ENCODE measurements at places on chromosomes 5 and 9.

DNA sequence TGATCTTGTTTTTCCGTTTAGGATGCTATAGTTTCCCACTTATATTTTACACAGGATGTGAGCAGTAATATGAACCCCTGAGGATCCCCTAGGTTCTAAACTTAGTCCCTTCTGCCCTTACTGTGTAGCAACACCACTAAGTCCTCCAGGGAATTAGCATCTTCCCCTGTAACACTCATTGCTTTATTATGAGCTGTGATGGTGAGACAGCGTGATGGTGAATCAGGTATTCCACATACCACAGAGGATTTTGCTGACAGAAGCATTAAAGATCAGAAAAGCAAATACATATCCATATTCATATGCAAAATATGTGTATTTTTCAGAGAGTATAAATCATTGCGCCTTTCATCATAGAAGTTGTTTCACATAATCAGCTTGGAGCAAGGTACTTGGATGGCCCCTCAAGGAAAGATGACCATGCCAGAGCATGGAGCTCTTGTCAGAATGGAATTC, 317.0 kb downstream of the ICE1 start:
- DNase-seq, result no peak

DNA sequence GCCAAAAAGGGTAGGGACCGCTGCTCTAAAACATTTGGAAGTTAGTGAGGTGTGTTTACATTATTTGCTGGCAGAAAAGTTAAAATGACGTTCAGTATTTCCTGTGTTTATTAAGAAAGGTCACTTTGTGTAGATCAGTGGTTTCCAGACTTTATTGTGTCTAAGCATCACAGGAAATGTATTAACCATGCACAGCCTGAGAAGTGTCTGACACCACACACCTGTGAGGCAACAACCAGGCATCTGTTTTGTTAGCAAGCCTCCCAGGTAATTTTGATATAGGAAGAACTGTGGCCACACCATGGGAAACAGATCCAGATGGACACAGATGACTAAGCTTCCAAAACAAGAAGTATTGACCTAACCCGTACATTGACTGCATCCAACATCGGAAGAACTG, 12.0 kb downstream of the TTC1 start:
- DNase-seq, result no peak

- no peak for DNase-seq
These were observed 27.6 kb upstream of the DUSP1 start for GRCh38 chr5:172798422-172799215.

DNA sequence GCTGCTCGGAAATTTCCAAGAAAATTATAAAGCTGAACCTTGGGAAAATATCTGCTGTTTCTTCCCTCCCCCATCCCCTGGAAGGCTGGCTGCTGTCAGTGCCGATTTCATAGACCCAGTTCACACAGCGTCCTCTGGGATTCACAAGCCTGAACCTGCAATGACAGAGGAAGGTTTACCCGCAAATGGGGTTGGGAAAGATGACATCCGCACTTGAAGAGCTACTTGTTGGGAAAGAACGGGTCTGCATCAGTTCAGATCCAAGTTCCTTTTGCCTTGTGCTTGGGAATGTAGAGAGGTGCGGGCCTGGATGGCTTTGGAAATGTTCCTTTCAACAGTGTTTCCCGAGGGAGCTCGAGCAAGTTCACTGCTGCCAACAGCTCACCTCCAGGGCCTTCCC, 13.9 kb downstream of the PCDH12 start:
- no peak for DNase-seq

DNA sequence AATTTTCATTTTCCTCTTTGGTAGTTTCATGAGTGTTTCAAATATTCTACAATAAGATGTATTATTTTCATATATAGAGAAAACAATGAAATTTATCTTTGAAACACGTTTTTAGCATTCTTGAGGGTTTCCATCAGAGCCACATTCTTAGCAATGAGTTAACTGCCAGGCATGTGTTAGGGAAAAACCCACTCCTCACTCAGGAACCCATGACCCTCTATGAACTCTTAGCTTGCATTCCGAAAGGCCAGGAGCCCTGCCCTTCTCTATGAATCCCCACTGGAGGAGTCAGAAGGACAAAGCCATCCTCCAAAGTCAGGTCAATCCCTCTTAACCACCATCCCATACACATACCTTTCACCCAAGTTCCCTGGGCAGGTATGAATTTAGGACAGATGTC, 57.5 kb downstream of the ADAMTS12 start:
- DNase-seq, result no peak

GRCh38 chr9:122286764-122287163, 22.1 kb downstream of the MRRF start:
- DNase-seq, result no peak

GRCh38 chr5:51977014-51977413, 593.8 kb downstream of the ISL1 start:
- no peak for DNase-seq

- no peak for DNase-seq
These were observed 202.5 kb downstream of the EFNA5 start for GRCh38 chr5:107468276-107468675.

DNA sequence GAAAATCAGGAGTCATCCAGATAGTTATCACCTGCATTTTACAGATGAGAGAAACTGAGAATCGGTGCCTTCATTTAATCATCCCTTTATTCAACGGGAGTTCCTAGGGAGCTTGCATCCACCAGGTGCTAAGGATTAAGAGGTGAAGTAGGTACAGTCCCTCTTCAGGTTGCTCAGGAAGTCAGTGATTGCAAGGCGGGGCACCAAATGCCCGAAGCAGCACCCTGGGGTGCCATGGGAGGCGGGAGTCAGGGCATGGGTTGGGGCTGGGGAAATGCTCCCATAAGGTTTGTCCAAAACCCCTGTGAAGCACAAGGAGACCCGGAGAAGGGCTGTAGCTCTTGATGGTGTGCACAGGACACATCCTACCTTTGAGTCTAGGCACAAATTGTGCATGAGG, 98.8 kb upstream of the KLF4 start:
- DNase-seq, result no peak

- no peak for DNase-seq
These were observed 28.4 kb upstream of the PITX1 start for GRCh38 chr5:135062216-135063055.

DNA sequence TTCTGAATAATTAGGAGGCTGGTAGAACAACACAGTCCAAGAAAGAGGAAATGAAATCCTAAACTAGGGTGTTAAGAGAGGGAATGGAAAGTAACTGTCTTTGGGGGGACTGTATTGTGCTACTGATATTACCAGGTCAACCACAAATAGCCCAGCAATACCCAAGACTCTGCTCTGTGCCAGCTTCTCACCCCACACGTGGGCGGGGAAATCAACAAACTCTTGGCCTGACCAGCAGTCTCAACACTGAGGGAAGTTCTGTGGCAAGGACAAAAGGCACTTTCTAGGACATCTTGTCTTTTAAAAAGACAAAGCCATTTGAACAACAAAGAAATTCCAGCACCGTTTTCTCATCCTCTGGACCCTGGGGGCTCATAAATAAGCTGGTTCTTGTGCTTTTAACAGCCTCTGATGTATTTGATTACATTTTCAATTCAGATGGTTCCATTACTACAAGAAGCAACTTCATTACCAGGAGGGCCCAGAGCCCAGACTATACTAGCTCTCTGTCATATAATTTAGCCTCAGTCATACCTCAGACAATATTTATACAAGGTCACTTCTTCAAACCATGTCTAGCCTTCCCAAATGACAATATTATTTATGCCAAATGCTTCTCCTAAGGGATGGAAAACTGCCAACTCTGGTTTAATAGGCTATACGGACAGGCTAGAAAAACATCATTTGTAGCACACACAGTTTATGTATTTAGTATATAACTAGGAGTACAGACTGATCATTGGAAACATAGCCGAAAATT, 297.8 kb downstream of the CWC27 start:
- no peak for DNase-seq

GRCh38 chr9:36770025-36770424, 197.3 kb downstream of the MELK start:
- no peak for DNase-seq

- DNase-seq, result no peak
These were observed 64.8 kb upstream of the ZNF462 start for GRCh38 chr9:106798016-106798799.

DNA sequence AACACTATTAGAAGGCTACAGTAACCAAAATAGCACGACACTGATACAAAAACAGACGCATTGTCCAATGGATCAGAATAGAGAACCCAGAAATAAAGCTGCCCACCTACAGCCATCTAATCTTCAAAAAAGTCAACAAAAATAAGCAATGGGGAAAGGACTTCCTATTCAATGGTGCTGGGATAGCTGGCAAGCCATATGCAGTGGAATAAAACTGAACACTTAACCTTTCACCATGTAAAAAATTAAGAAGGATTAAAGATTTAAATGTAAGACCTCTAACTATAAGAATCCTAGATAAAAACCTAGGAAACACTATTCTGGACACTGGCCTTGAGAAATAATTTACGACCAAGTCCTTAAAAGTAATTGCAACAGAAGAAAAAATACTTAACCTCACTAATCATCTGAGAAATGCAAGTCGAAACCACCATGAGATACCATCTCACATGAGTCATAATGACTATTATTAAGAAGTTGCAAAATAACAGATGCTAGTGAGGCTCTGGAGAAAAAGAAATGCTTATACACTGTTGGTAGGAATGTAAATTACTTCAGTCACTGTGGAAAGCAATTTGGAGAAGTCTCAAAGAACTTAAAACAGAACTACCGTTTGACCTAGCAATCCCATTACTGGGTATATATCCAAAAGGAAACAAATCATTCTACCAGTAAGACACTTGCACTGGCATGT, 203.3 kb upstream of the CDH9 start:
- no peak for DNase-seq

DNA sequence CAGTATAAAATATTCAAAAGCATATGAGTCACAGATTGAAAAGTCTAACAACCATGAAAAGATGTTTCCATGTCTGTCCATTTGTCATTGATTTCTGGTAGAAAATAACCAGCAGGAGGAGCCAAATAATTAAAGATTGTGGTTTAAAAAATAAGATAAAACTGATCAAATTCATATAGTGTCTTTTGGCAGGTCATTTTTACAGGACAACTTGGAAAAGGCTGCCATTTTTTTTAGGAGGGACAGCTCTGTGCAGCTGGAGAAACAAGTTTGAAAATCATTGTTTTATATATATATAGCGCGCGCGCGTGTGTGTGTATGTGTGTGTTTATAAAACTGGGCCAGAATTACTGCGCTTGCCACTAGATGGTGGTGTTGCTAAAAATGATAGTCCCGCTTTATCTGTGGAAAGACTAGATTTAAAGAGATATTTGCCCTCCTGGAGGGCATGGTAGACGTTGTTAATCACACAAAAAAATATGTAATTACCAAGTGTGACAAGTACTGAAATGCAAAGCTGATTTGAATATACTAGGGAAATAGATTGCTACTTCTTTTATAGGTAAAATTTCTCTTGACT, 1.3 kb upstream of the TRMO start:
- no peak for DNase-seq

Data from anterior cingulate cortex (tissue), 58 donors.